Activated CD4-positive, alpha-beta T cell treated with anti-CD3 and anti-CD28 coated beads for 36 hours (primary cell): ENCODE measurements at places on chromosomes 3 and 15. TPM values are rescaled to one million over a fixed set of nuclear protein-coding genes. Genes with fewer than 3 reads are reported as not detected.

The CPB1 gene
- total RNA-seq = not detected

The CDV3 gene
- 221 TPM for total RNA-seq

- no peak for DNase-seq
Measured at GRCh38 chr3:97089621-97090020, 275.2 kb downstream of the EPHA6 start.

- DNase-seq = no peak
Measured at GRCh38 chr15:34606545-34606944, 23.1 kb upstream of the GOLGA8B start.
